ENCODE measurements at places on chromosomes 3 and 15. TPM values are rescaled to one million over a fixed set of nuclear protein-coding genes. Genes with fewer than 3 reads are reported as not detected.

- DNase-seq: no peak
Observed at GRCh38 chr15:38216763-38217162, 35.9 kb upstream of the SPRED1 start.

- DNase-seq: no peak
Observed at GRCh38 chr15:45177285-45177684, 10.5 kb downstream of the SHF start.

DNA sequence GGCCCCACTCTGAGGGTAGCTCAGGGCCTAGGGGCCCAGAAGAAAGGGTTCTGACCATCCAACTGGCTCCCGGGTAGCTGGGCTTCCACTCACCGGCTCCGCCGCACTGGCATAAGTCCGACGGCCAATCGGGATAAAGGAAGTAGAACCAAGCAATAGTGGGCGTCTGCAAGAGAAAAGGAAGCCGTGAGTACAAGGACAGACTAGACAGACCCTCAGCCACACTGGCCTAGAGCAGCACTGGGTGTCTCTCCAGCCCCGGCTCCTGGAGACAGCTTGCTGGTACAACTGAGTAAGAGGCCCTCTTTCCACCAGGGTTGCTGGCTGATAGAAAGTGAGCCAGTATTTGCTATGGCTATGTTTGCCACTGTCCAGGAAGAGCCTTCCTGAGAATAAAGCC, 22.4 kb downstream of the BDH1 start:
- DNase-seq: no peak

GRCh38 chr3:49173116-49173791, 1.9 kb downstream of the KLHDC8B start:
- peak; percentile 88 for DNase-seq

DNA sequence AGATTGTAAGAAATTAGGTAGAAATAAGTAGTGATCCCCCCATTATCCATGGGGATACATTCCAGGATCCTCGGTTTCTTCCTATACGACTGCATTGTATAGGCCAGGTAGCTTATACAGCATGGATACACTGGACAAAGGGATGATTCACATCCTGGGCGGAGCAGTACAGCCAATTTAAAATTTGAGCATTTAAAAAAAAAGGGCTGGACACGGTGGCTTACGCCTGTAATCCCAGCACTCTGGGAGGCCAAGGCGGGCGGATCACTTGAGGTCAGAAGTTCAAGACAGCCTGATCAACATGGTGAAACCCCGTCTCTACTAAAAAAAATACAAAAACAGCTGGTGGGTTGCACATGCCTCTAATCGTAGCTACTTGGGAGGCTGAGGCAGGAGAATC, 976 bp upstream of the ARGFX start:
- DNase-seq: no peak

DNA sequence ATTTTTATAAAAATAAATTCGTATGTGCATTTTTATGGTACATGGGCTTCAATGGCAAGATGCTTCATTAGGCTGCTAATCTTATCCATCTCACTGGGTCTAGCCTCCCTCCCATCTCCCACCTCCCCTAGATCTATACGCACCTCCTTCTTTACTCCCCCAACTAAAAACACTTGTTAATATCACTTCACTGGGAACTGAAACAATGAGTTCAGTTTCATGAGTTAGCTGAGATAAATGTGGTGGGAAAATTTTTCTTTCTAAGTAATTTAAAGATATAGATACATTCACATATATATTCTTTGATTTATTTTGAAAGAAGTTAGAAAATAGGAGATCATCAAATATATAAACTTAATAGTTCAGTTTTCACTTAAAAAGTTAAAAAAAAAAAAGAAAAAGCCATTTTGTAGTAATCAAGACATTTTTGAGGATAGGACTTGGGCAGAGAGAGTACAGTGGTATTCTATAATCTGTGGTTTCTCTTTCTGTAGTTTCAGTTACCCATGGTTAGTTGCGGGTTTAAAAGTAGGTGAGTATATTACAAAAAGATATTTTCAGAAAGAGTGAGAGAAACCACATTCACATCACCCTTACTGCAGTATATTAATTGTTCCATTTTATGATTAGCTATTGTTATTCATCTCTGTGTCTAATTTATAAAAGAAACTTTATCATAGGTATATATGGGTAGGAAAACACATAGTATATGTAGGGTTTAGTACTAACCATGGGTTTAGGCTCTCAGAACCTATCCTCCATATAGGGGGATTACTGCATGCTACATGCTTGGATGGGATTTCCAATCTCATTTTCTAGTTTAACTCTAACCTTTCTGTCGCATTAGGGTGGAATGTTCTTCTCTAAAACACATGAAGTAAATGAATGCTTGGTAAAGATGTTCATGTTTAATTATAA, 316.0 kb upstream of the CBLB start:
- DNase-seq: no peak

- no peak for DNase-seq
Observed at GRCh38 chr3:179949412-179949811, 87.3 kb downstream of the PEX5L start.

DNA sequence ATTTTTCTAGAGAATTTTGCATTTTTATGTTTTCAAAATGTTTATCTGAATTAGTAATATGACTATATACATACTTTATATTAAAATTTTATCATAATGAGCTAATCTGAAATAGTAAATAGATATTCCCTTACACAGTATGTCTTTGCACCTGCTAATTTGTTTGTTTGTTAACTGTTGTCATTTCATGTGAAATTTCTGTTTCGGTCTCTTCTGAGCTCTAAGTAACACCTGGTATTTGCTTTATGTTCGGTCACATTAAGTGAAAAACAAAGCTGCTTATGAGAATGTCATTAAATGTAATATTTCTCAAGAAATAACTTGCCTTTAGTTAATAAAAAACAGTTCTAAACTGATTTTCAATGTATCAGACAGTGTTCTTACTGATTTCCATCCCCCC, 61.1 kb downstream of the FNDC3B start:
- no peak for DNase-seq

GRCh38 chr15:101045835-101046691, 126.9 kb downstream of the LRRK1 start:
- DNase-seq: no peak

DNA sequence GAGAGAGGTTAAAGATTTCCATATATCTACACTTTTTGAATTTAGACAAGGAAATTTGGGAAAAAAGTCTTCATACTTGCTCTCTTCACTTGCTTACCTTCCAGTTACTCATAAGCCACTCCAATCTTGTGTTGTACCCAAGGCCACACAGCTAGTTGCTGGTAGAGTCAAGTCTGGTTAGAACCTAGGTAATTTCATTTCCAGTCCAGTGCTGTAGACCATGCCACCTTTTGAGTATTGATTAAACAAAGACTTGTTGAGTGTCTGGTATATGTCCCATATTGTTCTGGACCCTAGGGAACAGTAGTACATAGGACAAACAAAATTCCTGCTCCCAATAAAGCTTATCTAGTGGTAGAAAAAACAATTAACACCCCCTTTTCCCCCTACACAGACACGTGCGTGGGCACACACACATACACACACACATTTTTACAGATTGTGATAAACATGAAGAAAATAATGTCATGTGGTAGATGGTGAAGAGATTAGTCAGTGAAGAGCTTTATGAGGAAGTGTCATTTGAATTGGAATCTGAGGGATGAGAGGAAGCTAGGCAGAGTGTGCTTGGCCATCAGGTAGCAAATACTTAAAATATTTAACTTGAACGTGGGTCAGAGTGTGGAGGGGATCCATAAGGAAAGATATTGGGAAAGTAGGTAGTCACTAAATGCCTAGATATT, 2.1 kb downstream of the CMC1 start:
- no peak for DNase-seq

DNA sequence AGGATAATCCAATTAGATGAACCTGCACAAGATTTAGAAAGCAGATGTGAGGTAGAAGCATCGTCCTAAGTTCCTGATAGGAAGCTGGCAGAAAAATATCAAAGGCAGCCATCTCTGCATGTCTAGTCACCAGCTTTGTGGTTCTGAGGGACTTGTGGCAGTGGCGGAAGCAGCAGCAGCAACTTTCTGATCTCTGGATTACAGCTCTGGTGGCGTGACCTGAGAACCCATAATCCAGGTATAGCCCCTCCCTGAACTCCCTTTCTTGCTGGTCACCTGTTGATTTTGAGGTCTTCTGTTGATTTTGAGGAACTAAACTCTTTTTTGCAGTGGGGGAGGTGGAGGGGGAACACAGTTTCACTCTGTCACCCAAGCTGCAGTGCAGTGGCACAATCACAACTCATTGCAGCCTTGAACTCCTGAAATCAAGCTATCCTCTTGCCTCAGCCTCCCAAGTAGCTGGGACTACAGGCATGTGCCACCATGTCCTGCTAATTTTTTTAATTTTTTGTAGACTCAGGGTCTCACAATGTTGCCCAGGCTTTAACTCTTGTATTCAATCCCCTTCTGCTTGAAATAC, 7.9 kb downstream of the FSIP1 start:
- no peak for DNase-seq

GRCh38 chr15:39393575-39394335, 187.1 kb upstream of the THBS1 start:
- DNase-seq: peak; percentile 28

- DNase-seq: peak; percentile 63
Observed at GRCh38 chr3:47475029-47475569, 642 bp downstream of the SCAP start.

DNA sequence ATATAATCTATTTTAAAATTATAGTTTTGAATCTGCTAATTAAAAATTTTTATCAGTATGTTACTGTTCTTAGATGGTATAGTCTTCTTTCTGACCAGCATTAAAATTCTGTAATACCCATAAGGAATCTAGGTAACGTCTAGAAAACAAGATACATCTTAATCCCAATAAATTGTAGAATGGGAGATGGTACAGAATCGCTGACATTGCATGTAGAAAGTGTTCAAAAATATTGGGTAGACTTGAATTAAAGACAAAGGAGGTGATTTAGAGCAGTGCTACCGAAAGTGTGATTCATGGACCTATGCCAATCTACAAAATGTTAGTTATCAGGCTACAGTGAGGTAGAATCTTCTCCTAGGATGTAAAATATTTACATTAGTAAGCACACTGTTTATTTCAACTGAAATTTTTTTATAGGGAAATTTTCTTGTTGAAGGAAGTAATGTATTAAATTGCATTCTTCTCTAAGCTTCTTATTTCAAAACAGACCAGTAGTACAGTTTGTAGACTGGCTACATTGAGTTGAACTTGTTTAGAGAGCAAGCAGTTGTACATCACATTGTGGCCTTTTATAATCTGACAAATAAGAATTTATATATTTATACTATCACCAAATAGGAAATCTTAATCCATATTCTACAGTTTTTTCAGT, 17.1 kb downstream of the MINDY2 start:
- no peak for DNase-seq

DNA sequence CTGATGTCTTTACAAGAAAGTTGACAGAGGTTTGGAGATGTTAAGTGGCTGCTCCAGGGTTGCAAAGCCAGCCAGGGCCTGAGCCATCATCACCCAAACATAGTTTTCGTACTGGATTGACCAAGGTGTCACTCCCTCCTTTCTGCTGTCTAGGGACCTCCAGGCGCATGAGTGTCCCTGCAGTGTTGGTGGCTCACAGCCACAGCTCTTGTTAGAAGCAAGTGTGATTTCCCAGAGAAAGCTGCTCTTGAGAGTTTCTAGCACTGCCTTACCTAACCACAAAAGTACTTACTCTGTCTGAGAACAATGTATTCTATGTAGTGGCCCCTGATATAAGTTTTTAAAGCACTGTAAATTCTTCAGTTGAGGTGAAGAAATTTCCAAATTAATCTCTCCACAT, 144.1 kb downstream of the SOX2 start:
- no peak for DNase-seq

DNA sequence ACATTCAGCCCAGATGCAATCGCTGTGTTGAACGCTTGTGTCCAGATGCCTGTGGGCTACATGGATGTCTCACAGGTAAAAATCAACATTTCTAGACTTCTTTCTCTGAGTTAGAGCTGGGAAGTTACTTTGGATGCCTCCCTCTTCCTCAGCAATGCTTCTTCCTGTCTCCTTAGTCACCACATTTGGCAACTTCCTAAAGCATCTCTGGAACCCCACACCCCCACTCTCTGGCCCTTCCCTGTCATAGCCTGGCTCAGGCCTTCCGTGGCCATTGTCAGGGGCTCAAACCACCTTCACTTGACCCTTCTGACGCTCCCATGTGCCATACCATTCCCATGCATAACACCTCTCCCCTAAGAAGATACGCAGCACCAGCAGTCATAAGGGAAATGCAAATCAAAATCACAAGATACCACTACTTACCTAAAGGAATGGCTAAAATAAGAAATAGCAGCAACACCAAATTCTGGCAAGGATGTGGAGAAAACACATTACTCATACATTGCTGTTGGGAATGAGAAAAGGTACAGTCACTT, 21.6 kb upstream of the RGMA start:
- DNase-seq: no peak

DNA sequence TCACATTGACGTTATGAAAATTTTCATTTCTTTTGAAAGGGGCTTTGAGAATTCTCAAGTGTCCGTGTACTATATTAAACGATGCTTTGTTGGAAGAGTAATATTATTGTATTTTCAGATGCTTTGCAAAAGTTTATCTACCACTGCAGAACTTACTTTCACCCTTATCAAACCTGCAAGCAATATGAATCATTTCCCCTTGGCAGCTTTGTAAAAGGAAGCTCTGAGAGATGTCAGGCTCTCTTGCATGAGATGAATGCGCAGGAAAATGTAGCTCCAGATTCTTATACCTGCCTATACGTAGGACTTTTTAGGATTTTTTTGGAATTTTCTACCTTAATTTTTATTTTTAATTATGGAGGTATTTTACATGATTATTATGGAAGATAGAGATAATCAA, 34.5 kb downstream of the GPD1L start:
- DNase-seq: peak; percentile 94

DNA sequence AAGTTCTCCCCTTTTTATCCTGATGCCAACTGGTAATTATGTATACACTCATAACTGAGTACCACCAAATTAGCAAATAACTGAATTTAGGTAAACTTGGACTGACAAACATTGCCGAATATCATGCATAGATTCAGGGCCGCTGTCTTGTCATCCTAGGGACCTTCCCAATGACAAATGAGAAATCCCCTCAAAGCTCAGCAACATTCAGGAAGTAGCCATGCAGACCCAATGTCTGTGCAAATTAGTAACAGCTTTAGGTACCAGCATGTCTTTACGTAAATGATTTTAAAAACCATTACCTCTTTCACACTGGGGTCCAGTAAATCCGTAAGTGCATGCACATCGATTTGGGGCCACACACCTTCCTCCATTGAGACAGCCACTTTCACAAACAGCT, 49.5 kb downstream of the FBN1 start:
- DNase-seq: no peak

Gene C3orf80
- polyA plus RNA-seq: 0.03 TPM

Gene KIF9
- polyA plus RNA-seq: 20.5 TPM

Gene ARID3B
- 7.0 TPM for polyA plus RNA-seq

Gene RBP2
- polyA plus RNA-seq: not detected

Gene PRR20G
- polyA plus RNA-seq: not detected

Gene C3orf22
- not detected for polyA plus RNA-seq

Gene HIGD2B
- polyA plus RNA-seq: not detected

Gene PLA2G4E
- polyA plus RNA-seq: not detected

Gene HRH1
- polyA plus RNA-seq: 21.2 TPM

Gene RMDN3
- polyA plus RNA-seq: 20.1 TPM

Gene CLEC3B
- 1.8 TPM for polyA plus RNA-seq

Gene PGBD4
- polyA plus RNA-seq: 0.41 TPM
